ENCODE measurements at places on chromosomes 1 and 21. TPM values are rescaled to one million over a fixed set of nuclear protein-coding genes. Genes with fewer than 3 reads are reported as not detected.

Gene PTAFR
- polyA plus RNA-seq: 2.1 TPM

DNA sequence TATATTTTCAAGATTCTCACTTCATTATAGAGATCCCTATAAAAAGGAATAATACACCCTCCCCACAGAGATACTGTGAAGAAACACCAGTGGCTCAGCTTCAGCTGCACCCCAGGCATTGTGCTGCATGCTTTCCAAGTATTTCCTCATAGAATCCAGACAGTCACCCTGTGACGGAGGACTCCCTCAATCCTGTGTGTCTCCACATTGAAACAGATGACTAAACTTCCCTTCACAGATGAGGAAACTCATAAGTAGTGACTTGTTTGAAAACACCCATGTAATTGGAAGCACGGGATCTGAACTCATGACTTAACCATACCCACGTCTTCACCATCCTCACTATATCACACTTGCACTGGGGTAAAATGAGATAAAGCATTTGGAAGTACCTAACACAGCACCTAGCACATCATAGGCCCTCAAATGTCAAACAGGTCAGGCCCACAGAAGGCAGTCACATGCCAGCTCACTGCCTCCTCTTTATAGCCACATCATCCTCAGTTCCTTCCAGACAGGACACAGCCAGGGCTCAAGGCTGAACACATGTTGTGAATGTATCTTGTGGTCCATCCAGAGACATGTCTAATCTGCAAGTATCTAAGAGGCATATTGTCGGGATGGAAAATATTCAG, 55.2 kb downstream of the GPR161 start:
- H3K4me1 ChIP-seq: peaks cover 14% of the 10 kb centered on the region
- H3K36me3 ChIP-seq: peaks cover 19% of the 10 kb centered on the region
- H3K27ac ChIP-seq: peak overlapping the region; percentile 20
- no peak for DNase-seq
- no peak overlapping the region for H3K4me3 ChIP-seq

DNA sequence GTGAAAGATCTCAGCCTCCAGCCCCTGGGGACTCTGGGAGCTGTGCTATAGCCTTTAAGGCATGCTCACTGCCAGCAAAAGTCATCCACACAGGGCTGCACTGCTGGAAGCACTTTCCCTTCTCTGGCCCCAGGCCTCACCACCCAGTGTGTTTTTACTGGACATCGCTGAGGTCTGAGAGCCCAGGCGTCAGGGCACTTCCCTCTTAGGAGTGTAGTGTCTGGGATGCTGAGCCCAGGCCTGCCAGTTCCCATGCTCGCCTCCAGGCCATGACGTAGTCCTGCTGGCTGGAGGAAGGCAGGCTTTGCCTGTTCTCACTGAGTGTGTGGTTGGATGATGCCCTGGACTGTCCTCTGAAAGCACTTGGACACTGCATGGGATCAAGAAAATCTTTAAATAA, 101.2 kb downstream of the GDAP2 start:
- H3K27me3 ChIP-seq: no peaks in the 10 kb centered on the region
- H3K4me1 ChIP-seq: no peaks in the 10 kb centered on the region
- DNase-seq: peak; percentile 62
- no peak overlapping the region for H3K4me3 ChIP-seq
- H3K36me3 ChIP-seq: no peaks in the 10 kb centered on the region
- H3K27ac ChIP-seq: peak overlapping the region; percentile 46

- H3K4me1 ChIP-seq: peaks cover 37% of the 10 kb centered on the region
- peak overlapping the region; percentile 61 for H3K27ac ChIP-seq
- DNase-seq: no peak
- H3K4me3 ChIP-seq: no peak overlapping the region
Observed at GRCh38 chr1:8097908-8098307, 71.8 kb upstream of the ERRFI1 start.

GRCh38 chr1:221724931-221725605, 16.8 kb downstream of the DUSP10 start:
- peaks cover 63% of the 10 kb centered on the region for H3K4me1 ChIP-seq
- H3K4me3 ChIP-seq: no peak overlapping the region
- H3K36me3 ChIP-seq: no peaks in the 10 kb centered on the region
- peak; percentile 43 for DNase-seq
- no peak overlapping the region for H3K27ac ChIP-seq

- no peaks in the 10 kb centered on the region for H3K36me3 ChIP-seq
- DNase-seq: no peak
- H3K27ac ChIP-seq: no peak overlapping the region
- H3K27me3 ChIP-seq: peaks cover 3% of the 10 kb centered on the region
Observed at GRCh38 chr21:35585155-35585554, 475.2 kb downstream of the SETD4 start.

DNA sequence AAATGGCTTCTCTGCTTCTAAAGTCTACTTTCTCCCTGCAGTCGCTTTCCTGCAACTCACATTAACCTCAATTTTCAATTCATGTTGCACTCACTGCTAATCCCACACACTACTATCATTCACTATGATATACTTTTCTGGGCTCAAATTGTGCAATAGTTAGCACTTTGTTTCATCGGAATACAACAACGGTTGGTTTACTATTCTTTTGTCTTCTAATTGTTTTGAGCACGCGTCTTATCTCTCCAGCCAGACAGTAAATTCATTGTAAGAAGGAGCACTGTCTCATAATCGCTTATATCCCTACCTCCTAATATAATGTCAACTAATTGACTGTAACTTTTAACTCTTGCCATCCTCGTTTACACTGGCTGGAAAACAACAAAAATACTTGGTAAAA, 3.9 kb upstream of the PALMD start:
- DNase-seq: no peak
- no peak overlapping the region for H3K4me3 ChIP-seq
- H3K4me1 ChIP-seq: no peaks in the 10 kb centered on the region
- no peak overlapping the region for H3K27ac ChIP-seq
- H3K36me3 ChIP-seq: no peaks in the 10 kb centered on the region

DNA sequence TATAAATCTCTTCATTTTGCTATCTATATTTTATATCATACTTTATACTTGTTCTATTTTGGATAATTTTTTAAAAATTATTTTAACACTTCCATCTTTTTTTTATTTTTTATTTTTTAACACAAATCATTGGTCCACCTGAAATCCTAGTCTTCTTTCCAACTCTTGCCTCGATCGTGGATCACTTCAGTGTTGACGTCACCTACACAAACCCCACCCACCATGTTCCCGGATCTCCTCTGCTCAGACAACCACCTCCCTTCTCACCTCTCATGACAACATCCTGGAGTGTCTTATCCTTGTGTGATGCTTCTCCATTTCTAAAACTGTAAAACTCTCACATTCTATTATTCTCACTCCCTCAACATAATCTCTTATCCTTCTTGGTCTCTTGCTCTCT, 34.1 kb upstream of the BTG3 start:
- DNase-seq: no peak
- H3K27me3 ChIP-seq: no peaks in the 10 kb centered on the region
- no peaks in the 10 kb centered on the region for H3K4me1 ChIP-seq
- H3K4me3 ChIP-seq: no peak overlapping the region
- no peak overlapping the region for H3K27ac ChIP-seq

Gene FCRL6
- not detected for polyA plus RNA-seq

GRCh38 chr1:91651661-91652071, 151.0 kb downstream of the CDC7 start:
- H3K4me1 ChIP-seq: peaks cover 6% of the 10 kb centered on the region
- peak overlapping the region; percentile 73 for H3K27ac ChIP-seq
- peak; percentile 63 for DNase-seq
- no peaks in the 10 kb centered on the region for H3K36me3 ChIP-seq

DNA sequence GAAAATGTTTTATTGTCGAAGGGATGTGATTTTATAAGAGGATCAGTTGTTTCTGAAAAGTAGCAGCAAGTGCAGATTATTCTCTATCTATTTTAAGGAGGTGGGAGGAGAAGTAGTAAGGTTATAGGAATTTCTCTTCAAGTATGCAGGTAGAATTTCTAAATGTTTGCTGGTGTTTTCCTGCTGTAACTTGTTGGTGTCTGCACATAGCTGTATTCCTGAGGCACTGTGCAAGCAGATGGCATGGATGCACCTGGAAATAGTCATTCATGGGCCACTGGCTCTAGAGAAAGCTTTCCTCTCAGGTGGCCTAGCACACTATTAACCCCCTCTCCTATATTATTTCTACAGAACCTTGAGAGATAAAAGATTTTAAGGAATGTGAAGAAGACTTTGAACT, 30.3 kb upstream of the PODN start:
- peaks cover 62% of the 10 kb centered on the region for H3K36me3 ChIP-seq
- H3K4me3 ChIP-seq: no peak overlapping the region
- no peak for DNase-seq
- no peak overlapping the region for H3K27ac ChIP-seq

DNA sequence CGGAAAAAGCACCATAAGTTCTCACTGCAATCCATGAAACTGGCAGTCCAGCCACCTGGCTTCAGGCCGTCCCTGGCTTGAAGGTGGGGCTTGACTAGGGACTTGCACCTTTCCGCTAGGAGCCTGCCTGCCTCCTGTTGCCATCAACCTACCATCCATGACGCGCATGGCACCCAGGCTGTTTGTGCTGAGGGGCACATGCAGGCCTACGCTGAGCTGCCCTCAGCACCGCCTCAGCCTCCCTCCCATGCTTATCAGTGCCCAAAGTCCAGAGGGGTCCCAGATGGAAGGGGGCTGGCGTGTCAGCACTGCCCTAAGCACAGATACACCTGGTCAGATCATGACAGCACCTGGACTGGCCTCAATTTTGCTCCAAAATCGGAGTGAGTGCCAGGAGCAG, 190.2 kb upstream of the LYPLAL1 start:
- H3K36me3 ChIP-seq: no peaks in the 10 kb centered on the region
- H3K4me3 ChIP-seq: no peak overlapping the region
- H3K27me3 ChIP-seq: no peaks in the 10 kb centered on the region
- no peak for DNase-seq
- H3K4me1 ChIP-seq: no peaks in the 10 kb centered on the region

GRCh38 chr21:17797967-17798366, 21.2 kb downstream of the C21orf91 start:
- DNase-seq: no peak
- H3K4me1 ChIP-seq: peaks cover 28% of the 10 kb centered on the region
- H3K36me3 ChIP-seq: peaks cover 4% of the 10 kb centered on the region
- H3K27ac ChIP-seq: no peak overlapping the region
- H3K27me3 ChIP-seq: no peaks in the 10 kb centered on the region

DNA sequence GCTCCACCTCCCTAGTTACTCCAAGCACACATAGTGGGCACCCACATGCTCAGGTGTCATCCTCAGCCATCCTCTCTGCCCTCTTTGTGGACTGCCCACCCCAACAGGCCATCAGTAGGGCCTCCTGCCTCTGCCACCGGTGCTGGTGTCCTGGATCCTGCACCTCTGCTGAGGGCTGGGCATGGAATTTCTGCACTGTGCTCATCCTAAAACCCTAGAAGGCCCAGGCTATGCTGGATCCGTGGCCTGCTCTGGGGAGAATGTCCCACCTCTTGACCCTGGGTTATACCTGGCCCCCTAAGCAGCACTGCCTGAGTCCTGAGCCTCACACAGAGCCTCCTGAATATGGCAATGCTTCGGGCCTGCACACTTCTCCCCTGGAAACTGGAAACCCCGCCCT, 318.3 kb downstream of the MATN1 start:
- no peaks in the 10 kb centered on the region for H3K4me1 ChIP-seq

Gene COL6A1
- polyA plus RNA-seq: 149 TPM

Gene RUNX3
- polyA plus RNA-seq: 0.35 TPM

- H3K36me3 ChIP-seq: no peaks in the 10 kb centered on the region
- H3K27me3 ChIP-seq: no peaks in the 10 kb centered on the region
- H3K4me3 ChIP-seq: no peak overlapping the region
Observed at GRCh38 chr1:172421974-172422604, 1.6 kb downstream of the C1orf105 start.

GRCh38 chr1:1755426-1755825, 22.8 kb downstream of the NADK start:
- peak; percentile 15 for DNase-seq
- H3K27me3 ChIP-seq: no peaks in the 10 kb centered on the region
- H3K36me3 ChIP-seq: peaks cover 73% of the 10 kb centered on the region
- no peak overlapping the region for H3K27ac ChIP-seq
- peaks cover 7% of the 10 kb centered on the region for H3K4me1 ChIP-seq
- H3K4me3 ChIP-seq: no peak overlapping the region

Gene KCNH1
- polyA plus RNA-seq: not detected

Gene CD52
- polyA plus RNA-seq: 9.9 TPM

DNA sequence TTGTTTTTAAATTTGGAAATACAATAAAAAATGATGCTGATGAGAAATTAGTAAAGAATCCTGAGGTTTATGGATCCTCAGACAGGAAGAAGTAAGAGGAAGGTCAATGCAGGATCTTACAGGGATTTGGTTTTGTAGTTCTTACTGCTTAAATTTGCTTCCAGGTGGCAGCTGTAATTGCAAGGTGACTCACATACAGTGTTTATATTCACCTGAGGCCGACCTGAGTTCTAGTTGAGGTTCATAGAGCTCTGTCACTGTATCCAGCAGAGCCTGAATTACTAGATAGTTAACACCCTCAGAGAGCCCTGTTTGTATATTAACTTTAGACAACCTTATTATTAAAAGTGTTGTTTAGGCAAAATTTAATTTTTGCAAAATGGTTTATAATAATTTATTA, 1.4 kb upstream of the WDR26 start:
- peak overlapping the region; percentile 97 for H3K27ac ChIP-seq
- H3K4me3 ChIP-seq: no peak overlapping the region
- DNase-seq: no peak
- peaks cover 32% of the 10 kb centered on the region for H3K4me1 ChIP-seq

GRCh38 chr1:234262007-234262753, 111.1 kb upstream of the COA6 start:
- H3K36me3 ChIP-seq: no peaks in the 10 kb centered on the region
- H3K27me3 ChIP-seq: no peaks in the 10 kb centered on the region
- no peak for DNase-seq
- H3K27ac ChIP-seq: no peak overlapping the region
- H3K4me3 ChIP-seq: no peak overlapping the region
- no peaks in the 10 kb centered on the region for H3K4me1 ChIP-seq

DNA sequence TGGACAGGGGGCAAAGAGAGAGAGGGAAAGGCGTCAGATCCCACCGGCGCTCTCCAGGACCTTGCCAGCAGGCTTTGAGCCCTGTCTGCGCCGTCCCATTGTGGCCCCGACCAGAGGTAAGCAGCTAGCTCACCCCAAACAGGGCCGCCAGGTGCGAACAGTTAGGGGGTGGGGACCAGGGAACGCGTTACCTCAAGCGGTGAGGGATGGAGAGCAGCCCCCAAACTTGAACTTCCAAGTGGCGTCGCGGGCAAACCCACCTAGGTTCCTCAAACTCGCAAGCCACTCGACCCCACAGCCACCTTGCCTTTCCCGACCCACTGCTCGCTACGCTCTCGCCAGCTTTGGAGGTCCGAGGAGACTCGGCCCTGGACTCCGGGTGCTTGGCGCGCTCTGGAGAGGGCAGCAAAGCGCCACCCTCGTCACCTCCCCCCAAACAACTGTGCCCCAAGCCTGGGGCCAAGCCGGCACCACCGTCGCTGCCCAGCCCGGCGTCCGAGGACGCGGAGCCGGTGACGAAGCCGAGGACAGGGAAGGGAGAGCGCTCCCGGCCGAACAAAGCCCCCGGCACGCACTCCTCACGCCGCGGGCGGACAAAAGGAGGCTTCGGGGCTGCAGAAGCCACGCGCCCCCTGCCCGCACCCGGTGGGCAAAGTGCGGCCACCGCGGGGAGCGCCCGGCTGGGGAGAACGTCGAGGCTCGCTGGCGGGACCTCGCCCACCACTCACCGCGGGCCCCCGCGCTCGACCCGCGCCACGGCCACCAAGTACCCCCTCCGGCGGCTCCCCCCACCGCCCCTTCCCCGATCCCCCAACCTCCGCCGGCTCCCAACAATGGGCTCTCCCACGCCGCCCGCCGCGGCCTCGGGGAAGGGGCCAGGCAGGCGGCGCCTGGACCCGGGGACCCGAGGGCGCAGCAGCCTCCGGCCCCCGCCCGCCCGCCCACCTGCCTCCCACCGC, 976 bp downstream of the SSBP3 start:
- peak overlapping the region; percentile 77 for H3K4me3 ChIP-seq
- H3K36me3 ChIP-seq: peaks cover 21% of the 10 kb centered on the region
- peak overlapping the region; percentile 91 for H3K27ac ChIP-seq
- peaks cover 67% of the 10 kb centered on the region for H3K4me1 ChIP-seq

All from heart left ventricle (tissue), 16 donors.